ENCODE measurements at places on chromosomes 4 and X.

GRCh38 chrX:53000447-53001135 is 42.3 kb upstream of the FAM156A start:
- DNase-seq: no peak

DNA sequence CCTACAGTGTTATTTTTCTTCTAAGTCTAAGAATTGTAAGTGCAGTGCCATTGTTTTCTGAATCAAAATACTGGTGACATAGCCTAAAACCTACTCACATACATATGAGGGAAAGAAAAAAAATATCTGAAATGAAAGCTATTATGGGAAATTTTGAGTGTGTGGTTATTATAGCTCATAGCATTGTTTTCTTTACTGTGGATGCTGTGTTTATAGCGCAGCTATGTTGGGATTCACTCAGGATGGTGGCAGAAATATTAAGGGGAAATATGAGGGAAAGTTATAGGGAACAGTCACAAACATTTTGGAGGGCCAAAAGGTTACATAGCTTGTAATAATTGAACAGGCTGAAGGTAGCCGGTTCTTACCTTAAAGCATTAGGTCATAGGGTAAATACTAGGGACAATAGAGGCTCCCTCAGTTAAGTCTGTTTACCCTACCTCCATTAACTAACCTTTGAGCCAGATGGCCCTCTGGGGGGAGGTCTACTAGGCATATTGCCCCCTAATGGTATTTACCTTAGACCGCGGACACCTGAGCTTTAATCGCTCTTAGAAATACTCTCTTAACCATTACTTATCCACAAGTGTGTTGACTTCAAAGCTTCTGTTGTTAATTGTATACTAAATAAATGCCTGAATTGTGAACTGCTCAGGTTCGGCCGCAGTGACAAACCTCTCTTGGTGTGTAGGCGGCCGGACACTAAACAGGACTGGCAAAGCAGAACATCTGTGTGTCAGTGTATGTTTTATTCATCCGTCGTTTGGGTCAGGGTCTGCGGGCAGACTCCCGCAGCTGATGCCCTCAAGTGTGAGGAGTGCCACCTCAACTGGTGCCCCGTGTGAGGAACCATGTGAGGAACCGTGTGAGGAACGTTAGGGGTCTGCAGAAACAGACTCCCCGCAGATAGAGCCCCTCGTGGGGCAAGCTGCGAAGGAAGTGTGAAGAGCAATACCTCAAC is 21.3 kb upstream of the SULT1B1 start:
- no peak for DNase-seq

- DNase-seq: no peak
Measured at GRCh38 chr4:118883861-118884260, 4.8 kb upstream of the SYNPO2 start.

GRCh38 chr4:147407261-147408045 is 73.4 kb upstream of the EDNRA start:
- DNase-seq: no peak

- DNase-seq: no peak
Measured at GRCh38 chr4:165293061-165293460, 34.4 kb upstream of the MSMO1 start.

- DNase-seq: no peak
Measured at GRCh38 chr4:38089961-38090360, 129.8 kb downstream of the PTTG2 start.

DNA sequence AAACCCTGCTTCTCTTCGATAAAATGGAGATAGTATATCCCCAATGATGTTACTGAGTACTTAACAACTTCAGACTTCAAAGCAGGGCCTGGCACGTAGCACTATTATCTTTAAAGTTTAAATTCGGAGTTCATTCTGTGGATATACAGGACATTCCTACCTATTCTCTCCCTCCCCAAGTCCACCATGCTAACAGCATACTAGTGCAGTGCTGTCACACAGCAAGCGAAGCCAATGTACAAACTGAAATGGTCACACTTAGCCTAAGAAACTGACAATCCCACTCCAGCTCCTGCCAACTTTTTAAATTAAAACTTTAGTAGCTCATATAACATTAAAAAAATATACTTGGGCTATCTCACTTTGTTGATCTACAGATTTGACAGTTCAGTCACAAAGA is 1.2 kb upstream of the DNAJB14 start:
- DNase-seq: no peak

DNA sequence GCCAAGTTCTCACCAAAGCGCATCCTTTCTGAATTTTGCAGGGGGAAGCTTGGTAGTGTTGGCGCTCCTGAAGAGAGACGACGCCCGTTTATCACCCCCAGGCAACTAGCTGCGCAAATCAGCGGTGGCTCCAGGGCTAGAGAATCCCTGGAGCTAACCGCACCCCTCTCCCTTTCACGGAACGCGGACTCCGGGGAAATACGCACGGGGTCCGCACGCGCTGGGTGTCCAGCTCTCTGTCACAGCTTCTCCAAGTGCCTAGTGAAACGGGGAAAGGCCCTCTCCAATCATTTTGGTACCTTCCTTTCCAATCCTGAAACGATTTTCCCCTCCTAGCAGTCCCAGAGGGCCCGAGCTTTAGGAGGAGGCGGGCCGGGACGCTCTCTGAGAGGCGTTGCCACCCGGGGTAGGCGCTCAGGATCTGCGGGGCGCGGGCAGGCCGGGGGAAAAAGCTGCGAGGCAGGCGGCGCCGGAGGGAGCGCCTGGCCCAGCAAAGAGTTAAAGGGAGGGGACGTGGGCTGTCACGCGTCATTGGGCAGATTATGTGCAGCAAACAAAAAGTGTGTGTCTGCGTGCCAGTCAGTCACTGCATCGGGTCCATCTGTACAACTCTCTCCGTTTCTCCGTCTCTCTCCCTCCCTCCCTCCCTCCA is at the start of gene PRDM8:
Gene PRDM8, plus strand, starts transcription at position 582 of the 652 bp plus-strand sequence. CDS start 2,578 bp downstream, outside the sequence.
- no peak for DNase-seq

- DNase-seq: no peak
Measured at GRCh38 chrX:23937100-23937499, 29.3 kb downstream of the CXorf58 start.

Measured in stimulated activated CD8-positive, alpha-beta memory T cell treated with anti-CD3 and anti-CD28 coated beads, Interleukin-4, amount 100 ng/mL, for 24 hours (primary cell).